ENCODE measurements at places on chromosomes 7 and 10.
A peak's percentile ranks its signal among the peaks of the same experiment; 100 is the strongest.

- no peak for DNase-seq
Observed at GRCh38 chr10:87605628-87606251, 53.9 kb upstream of the PAPSS2 start.

DNA sequence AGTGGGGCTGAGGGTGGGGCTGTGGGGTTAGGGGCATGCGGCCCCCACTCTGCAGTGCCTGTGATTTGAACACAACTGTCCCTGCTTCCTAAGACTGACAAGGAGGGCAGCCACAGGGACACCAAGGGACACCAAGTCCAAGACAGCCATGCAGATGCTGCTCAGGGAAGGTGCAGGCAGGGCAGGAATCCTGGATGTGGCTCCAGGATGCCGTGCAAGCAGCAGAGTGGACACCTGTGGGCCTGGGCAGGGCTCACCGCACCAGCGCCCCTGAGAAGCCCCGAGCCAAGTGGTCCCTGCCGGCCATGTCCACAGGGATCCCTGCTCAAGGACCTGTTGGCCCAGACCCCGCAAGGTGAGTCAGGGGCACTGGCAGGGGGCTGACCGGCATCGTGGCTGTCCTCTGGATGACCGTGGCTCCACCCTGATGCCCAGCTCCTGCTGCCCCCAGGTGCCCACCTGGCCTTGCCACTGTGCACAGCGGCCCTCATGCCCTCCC is 58.5 kb downstream of the STK32C start:
- no peak for DNase-seq

GRCh38 chr7:21580073-21580521 is 37.3 kb downstream of the DNAH11 start:
- peak; percentile 13 for DNase-seq

- DNase-seq: no peak
Observed at GRCh38 chr7:105800442-105800841, 76.0 kb downstream of the ATXN7L1 start.

DNA sequence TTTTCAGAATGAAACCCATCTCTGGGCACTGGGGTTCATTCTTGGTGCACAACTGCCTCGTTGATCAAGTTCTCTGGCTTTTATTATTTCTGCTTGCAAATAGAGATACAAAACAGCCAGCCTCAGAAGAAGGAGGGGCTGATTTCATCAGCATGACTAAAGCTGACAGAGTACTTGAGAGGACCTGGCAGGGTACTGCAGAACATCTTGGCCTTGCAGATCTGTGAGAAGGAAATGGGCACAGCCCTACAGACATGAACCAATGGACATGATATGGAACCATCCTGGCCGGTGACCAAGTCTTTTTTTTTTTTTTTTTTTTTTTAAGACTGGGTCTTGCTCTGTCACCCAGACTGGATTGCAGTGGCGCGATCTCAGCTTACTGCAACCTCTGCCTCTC is 240.6 kb downstream of the VTI1A start:
- DNase-seq: no peak

DNA sequence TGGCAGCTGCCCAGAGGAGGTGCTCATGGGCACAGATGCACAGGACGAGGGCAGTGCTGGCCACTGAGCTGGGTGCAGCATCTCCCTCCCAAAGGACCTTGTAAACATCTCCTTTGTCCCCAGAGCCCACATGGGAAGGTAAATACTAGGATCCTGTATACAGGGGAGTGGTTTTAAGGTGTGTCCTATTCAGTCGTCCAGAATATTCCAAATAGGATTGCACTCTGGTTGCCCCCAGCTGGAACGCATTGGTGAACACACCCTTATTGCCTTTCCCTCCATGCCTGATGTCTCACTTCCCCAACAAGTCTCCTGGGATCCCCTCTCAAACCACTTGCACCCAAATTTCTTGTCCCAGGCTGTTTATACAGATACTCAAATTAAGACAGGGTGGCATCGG is 152.0 kb upstream of the PCBD1 start:
- no peak for DNase-seq

DNA sequence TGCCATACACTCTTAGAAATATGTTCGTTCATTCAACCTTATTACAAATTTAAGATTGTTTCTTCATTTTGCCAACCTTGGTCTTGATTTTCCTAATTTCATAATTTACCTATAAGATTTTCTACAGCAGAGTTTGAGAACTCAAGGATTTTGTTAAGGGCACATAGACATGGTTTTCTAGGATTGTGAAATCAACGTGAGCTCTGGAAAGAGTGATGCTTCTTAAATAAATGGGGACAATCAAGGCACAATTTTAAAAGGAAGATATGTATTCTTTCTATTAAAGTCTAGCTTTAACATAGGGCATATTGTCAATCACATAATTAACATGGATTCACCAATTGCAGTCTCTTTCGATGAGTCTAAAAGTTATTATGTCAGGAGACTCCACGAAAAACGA is 174.2 kb upstream of the PHF14 start:
- DNase-seq: no peak

DNA sequence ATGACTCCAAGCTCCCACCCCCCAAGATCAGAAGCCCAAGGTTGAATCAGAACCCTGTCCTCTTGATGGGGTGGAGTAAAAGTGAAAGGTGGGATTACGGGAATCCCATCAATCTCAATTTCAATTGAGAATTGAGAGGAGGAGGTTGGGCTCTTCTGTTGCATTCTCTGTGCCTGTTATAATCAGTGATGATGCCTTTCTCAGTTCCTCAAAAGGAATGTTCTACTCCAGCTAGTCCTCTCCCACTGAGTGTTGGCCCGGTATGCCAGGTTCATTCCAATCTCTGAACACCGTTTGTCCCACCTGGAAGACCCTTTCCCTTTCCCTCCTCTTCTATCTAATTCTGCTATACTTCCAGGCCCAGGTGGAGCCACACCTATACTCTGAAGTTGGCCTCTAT is 17.2 kb upstream of the XPNPEP1 start:
- DNase-seq: no peak

DNA sequence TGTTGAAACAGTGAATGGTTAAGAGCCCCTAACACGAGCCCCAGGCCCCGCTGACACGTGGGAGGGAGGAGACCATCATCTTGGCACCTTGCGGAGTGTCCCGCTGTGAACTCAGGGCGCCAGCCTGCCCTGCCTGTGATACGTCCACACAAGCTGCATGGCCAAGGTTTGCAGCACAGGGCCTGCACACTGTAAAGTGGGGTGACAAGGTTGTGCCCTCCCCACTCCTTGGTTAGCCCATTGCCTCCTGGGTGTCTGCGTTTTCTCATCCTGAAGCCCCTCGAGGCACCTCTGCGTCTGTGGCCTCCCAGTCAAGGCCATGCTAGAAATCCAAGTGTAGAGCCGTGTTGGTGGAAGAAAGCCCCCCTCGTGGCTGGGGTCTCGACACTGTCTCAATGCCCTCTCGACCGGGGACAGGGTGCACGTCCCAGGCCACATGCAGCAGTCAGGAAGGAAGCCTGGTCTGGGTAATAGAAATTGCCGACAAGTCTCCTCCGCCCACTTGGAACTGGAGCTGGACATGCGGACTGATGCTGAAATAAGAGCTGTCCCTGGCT is 192.1 kb downstream of the DNAJB6 start:
- DNase-seq: no peak

DNA sequence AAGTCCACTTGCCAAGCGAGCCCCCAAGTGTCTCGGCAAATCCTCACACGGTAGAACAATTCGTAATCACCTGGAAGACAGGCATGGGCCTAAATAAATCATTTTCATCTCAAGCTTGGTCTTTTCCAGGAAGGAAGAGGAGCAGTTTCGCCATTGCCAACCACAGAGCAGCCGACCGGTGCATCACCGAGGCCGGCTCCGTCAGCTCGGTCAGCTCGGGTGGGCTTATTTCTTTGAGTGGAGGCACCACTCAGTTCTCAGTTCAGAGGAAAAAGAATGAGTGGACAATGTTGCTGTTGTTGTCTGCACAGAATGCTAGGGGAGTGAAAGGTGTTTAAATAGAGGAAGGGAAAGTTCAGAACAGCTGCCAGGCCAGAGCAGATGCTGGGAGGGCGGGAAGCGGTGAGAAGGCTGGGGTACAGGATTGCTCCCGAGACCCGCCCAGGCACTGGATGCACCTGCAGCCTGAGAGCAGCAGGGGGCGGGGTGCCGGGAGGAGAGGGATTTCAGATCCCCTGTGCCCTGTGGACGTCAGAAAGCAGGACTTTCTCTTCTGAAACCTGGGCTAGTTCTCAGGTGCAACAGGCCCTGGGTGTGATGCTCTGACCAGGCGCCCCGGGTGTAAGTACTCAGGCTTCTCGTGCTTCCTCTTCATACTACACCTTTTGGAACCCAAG is 17.7 kb upstream of the IGFBP3 start:
- DNase-seq: peak; percentile 34

GRCh38 chr10:15137636-15138035 is 30.9 kb downstream of the NMT2 start:
- no peak for DNase-seq

DNA sequence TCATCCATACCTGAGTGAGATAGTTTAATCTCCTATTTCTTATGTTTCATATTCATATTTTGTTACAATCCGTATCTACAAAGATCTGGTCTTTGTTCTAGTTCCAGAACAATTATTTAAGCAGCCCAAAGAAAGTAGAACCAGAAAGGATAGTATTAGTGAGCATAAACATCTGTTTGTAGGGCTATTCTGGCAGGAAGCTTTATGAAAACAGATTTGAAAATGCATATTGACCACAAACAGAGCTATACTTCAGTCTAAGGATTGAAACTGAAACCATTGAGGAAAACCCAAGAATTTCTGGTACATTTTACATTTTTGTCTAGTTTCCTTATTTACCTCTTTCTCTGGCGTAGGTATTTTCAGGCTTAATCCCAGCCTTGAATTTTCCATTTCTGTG is 28.1 kb downstream of the LRGUK start:
- DNase-seq: no peak

- DNase-seq: no peak
Observed at GRCh38 chr10:24502801-24503460, 220.8 kb downstream of the ARHGAP21 start.

- peak; percentile 50 for DNase-seq
Observed at GRCh38 chr10:132247943-132248342, 59.8 kb downstream of the STK32C start.

DNA sequence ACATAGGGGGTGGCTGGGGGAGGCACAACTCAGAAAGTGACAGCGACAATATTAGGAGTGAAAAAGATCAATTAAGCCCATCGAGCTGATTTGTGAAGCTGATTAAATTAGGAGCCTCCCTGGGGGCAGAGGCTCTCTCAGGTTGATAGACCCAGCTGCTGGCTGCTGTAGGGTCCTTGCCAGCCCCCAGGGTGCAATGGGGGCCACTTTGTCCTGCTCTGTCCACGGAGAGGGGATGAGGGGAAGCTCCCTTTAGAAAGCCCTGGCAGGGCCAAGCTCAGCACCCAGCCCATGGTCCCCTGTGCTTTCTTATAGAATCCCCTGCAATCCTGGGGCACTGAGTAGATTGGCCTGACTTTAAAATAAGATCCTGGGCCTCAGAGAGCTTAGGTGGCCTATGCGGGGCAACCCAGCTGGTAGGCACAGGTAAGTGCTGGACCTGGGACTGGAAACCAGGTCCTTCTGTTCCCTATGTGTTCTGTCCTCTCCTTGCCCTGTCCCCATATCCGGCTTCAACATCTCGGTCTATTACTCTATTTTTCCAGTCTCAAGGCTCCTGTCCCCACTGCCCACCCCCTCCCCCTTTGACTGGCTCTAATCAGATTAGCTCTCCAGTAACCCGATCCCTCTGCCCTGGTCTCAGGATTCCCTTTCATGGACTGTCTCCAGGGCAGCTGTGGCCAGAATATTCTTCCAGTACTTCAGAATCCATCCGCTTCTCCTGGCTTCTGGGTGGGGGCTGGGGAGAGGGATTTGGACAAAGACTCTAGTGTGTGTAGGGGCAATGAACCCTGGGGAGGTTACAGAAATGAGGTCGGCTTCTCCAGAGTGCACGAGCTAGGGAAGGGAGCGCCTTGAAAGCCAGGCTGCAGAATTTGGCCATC is 259.6 kb downstream of the RPS24 start:
- DNase-seq: no peak

DNA sequence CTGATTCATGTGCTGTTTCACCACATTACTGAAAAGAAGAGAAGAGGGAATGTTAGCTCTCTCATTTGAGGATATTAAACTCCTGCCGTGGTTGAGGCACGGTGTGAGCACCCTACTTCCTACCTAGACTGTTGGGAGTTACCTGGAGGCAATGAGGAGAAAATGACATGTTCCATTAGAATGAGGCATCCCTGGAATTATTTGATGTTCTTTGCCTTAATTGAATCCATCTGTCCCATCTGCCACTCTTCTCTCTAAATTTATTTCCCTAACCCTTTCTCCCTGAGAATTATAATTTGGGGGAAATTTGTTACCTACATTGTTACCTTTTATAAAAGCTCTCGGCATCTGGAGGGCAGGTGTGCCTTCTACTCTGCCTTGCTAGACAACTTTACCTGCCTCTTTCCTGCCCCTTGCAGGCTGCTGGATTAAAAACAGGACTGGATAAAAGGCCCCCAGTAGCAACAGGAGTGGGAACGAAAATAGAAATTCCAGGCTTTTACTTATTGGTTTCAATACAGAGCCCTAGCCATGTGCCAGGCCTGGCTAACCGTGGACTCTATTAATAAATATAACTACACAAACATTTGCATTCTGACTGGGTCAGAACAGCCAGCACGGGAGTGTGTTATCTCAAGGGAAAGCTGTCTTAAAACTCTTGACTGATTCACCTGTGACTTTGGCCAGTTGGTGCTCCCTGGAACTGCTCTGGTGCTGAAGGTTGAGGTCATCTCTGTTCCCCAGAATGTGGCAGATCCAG is 4.4 kb upstream of the ATXN7L1 start:
- no peak for DNase-seq

DNA sequence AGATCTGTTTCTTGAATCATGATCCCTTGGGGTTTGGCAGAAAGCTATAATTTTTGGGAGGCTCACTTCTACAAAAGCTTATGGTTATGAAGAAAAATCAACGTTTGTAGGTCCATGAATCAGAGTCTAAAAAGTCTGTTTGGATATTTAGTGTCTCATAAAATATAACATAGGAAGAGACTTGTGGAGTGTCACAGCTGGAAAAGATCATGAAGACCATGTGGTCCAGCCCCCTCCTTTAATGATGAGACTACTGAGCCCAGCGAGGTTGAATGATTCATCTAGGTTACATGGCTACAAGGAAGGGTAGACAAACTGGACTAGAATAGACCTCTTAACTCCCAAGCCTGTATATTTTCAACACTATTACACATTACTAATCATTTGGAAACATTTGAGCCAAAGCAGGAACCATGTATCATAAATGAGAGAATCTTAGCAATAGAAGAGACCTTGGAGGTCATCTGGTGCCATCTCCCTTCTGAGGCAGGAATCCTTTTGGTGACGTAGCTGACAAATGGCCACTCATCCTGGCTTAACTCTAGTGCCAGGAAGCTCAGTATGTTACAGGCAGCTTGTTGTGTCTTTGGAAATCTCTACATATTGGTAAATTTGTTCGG is 152.5 kb downstream of the CREB5 start:
- no peak for DNase-seq
